ENCODE measurements at places on chromosomes 11 and 22.

- DNase-seq: no peak
Observed at GRCh38 chr11:34996958-34997357, 80.5 kb downstream of the PDHX start.

GRCh38 chr11:120044011-120044675 is 93.8 kb downstream of the TRIM29 start:
- DNase-seq: no peak

- DNase-seq: no peak
Observed at GRCh38 chr11:45323601-45324249, 37.6 kb upstream of the SYT13 start.

GRCh38 chr11:75786101-75786736 is 17.6 kb downstream of the DGAT2 start:
- no peak for DNase-seq

GRCh38 chr22:39184586-39185577 is 32.4 kb upstream of the CBX7 start:
- DNase-seq: no peak

- peak; percentile 71 for DNase-seq
Observed at GRCh38 chr11:29119707-29120618, 896.9 kb downstream of the KCNA4 start.

GRCh38 chr11:34783816-34784317 is 132.3 kb downstream of the APIP start:
- no peak for DNase-seq

All from fibroblast of mammary gland (primary cell).